MV-4-11 (cell line): ENCODE measurements at places on chromosomes 7 and 10.

DNA sequence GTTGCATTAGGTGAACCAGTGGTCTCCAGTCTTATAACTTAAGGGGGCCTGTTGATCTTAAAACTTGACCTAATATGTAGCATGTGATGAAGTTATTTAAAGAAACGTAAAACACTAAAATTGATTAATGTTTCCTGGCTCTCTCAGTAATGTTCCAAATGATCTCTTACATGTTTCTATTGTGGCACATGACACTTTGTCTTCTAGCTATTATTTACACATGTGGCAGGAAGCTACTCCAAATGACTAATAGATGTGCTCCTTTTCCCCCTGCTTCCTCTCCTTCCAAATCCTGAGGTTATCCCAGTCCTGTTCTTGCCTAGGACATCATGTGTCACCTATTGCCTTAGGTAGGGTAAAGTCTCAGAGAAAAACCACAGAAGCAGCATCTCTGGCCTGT is 89.4 kb downstream of the FAS start:
- no peak for DNase-seq

- no peak for DNase-seq
Observed at GRCh38 chr7:67407392-67408071, 410.9 kb downstream of the TYW1 start.

- DNase-seq: no peak
Observed at GRCh38 chr7:4270268-4270667, 411.8 kb upstream of the FOXK1 start.

GRCh38 chr10:80260295-80261243 is 28.9 kb downstream of the MAT1A start:
- no peak for DNase-seq

DNA sequence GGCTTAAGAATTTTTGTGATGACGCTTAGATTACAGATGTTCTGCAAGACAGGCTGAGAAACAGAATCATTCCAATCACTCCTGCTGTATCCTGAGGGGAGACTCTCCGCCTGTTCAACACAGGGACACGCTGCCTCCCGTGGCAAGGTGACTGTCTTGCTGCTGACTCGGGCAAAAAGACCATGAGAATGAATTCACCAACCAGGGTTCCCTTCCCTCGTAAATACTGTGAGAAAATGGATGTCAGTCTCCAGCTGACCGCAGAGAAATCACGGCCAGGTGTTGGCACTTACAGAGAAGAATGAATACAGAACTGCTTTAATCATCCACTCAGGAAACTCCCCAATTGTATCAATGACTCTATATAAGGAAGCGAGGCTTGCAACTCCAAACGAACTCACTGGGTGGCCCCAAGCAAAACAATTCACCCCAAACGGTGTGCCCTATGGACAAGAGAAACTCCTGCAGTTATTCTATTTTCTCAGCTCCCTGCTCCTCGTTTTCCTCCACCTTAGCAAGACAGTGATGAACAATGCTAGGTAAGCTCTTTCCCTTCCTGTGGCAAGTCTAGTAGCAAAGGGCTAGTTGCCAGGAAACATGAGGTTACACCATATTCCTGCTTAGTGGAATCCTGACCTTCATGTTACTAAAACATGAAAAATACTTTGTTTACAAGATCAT is 22.8 kb downstream of the GNA12 start:
- DNase-seq: no peak

- peak; percentile 3 for DNase-seq
Observed at GRCh38 chr10:52918714-52919305, 146.2 kb upstream of the MBL2 start.

DNA sequence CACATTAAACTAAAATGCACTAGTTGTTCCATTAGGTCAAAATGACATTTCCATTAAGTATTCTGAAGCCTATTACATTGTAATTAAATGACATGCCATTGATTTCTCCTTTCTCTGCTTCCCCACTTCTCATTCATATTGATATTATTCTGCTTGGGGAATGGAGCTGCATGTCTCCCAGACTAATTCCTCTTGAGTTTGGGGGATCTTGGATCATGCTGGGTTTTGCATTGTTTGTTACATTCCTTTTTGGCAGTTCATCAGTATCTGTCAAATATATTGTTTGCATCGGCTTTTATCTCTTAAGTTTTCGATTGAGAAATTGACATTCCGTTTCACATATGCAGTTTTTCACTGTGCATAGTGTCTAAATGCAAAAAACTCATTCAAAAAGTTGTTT is 65.1 kb upstream of the CYP26C1 start:
- DNase-seq: no peak

DNA sequence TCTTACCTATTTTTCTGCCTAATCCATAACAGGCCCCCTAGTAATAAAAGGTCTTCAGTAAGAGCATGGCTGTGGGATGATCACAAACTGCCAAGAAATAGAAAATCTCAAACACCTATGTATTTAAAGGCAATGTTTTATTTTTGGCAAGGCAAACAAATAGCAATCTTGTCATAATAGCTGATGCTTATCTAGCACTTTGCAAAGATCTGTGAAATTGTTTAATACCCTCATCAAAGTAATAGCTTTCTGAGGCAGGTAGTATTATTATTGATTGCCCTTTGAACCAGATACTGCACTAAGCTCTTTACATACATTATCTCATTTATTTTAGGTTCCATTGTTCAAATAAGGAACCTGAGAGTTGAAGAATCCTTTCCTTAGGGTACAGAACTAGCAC is 1.6 kb upstream of the CADPS2 start:
- DNase-seq: no peak

DNA sequence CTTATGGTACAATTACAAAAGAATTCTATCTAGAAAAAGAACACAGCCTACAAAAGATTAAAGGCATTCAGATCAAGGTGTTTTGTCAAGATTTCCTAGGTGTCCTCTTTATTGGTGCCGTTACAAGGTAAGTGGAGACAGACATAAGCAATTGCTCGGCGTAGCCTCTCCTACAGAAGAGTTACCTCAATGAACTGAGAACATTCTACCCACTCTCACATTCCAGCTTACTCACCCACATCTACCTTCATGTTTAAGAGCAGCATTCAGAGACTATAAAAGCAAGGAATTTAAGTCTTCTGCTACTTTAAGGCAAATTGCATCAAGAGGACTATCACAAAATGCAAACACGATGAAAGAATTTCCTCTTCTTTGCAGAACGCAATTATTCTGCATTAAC is 29.5 kb downstream of the MPP7 start:
- DNase-seq: no peak

DNA sequence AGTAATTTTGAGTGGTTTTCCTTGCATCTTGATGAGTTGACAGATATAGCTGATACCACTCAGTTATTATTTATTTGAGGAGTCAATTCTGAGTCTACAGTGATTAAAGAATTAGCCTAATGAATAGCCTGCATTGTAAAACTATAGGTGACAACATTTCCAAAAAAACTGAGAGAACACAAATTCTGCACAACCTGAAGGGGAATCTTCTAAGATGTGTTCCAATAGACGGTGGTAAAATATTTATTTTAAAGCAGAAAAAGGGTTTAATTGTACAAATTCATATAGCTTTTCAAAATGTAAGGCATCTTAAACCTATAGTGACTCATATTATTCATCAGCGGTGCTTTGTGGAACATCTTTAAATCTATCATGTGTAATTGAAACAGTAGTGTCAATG is 200.4 kb downstream of the RNLS start:
- no peak for DNase-seq

GRCh38 chr10:101708073-101708472 is 13.1 kb upstream of the FBXW4 start:
- no peak for DNase-seq

- DNase-seq: no peak
Observed at GRCh38 chr7:4042402-4043045, 639.6 kb upstream of the FOXK1 start.

DNA sequence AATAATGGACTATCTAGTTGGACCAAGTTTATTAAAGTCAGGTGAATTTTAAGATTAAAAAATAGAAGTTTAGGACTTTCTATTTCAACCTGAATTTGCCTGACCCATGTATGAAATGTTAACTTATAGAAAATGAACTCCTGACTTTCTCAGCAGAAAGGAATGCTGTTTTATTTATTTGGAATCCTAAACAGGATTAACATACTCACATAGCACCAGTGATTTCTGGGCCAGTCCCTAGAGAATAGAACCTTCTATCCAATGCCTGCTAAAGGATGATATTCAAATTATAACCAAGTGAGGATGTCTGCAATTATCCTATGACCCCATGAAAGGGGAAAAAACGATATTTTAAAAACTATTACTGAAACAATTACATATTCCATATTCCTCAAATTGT is 148.8 kb downstream of the CHRM2 start:
- DNase-seq: no peak

DNA sequence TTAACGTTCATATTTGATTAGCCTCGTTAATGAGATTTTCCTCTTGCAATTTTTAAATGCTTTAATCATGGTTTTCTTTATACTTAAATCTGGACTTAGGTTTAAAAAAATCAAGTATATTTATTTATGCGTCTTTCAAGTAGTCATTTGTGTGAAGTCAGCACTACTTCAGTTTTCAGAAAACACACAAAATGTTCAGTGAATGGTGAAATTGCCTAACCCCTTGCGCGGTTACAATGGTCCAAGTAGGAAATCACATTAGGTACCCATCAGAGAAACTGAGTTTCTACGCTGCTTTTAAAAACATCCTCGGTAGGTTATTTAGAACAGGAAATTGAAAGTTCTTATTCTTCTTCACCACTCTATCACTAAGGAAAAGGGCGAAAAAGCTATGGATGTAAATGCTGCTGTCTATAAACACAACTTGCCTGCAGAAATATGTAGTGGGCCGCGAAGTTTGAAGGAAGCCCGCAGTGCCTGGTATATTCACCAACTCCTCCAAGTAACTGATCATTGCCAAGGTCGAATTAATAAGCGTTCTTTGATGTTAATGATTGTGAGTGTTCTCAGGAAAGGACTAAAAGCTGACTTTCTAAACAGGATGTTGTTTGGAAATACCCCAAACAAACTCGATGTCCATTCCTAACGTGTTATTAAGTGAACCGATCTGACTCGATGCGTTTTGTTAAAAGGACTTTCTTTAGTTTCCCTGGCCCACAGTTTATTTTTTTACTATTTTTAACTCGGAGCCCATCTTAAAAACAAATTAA is 1.0 kb downstream of the SYPL1 start:
- DNase-seq: no peak

- DNase-seq: no peak
Observed at GRCh38 chr7:135728136-135728669, at the start of gene SLC13A4. TSS of gene SLC13A4 (minus strand) at chr7:135728186. CDS start at chr7:135727496, 690 bp downstream.
